ENCODE measurements at places on chromosomes 5 and 9. TPM values are rescaled to one million over a fixed set of nuclear protein-coding genes. Genes with fewer than 3 reads are reported as not detected.
A peak's percentile ranks its signal among the peaks of the same experiment; 100 is the strongest.

- no peaks in the 10 kb centered on the region for H3K27me3 ChIP-seq
- no peaks in the 10 kb centered on the region for H3K36me3 ChIP-seq
- H3K27ac ChIP-seq = peak overlapping the region; percentile 1
- H3K4me3 ChIP-seq = no peak overlapping the region
- peak; percentile 43 for DNase-seq
Observed at GRCh38 chr9:121485623-121486022, 14.0 kb downstream of the GGTA1 start.

DNA sequence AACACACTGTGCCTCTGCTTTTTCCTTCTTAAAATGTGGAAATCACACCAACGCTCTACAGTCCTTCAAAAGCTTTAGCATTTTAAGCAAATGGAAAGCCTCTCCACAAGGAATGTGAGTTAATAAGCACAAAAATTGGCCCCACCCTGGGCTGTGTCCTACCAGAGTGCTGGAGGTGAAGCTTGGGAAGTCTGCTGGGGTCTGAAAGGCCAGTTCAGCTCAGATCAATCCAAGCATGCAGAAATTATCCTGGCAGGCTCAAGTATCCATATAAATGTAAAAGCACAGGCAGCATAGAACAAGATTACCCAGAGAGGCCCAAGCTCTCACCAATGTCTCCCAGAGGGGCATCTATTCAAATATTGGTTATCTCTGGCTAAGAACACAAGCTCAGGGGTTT is 98.5 kb downstream of the ESM1 start:
- H3K4me3 ChIP-seq = no peak overlapping the region
- H3K27ac ChIP-seq = no peak overlapping the region
- no peak for DNase-seq
- no peaks in the 10 kb centered on the region for H3K36me3 ChIP-seq
- peaks cover 3% of the 10 kb centered on the region for H3K27me3 ChIP-seq
- peaks cover 37% of the 10 kb centered on the region for H3K4me1 ChIP-seq

- no peaks in the 10 kb centered on the region for H3K27me3 ChIP-seq
- no peak for DNase-seq
- H3K27ac ChIP-seq = no peak overlapping the region
- H3K4me3 ChIP-seq = no peak overlapping the region
- peaks cover 16% of the 10 kb centered on the region for H3K4me1 ChIP-seq
Observed at GRCh38 chr5:73587923-73588322, 22.4 kb downstream of the UTP15 start.

DNA sequence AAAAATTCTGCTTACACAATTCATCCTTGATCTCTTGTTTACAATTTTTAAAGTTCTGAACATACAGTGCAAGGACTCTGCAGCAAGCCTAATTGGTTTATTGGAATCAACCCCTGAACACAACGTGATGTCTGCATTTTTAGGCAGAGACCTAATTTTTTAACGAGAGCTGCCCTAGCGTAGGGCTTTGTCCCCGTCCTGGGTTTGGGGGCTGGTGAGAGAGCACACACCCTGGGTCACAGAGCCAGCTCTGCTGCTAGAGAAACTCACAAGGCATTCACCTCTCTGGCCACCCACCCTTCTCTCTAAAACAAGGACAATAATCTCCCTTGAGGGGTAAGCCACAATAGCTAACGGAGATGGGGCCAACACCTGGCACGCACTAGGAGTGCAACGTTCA is 28.2 kb downstream of the SH3PXD2B start:
- H3K4me1 ChIP-seq = peaks cover 27% of the 10 kb centered on the region
- peaks cover 22% of the 10 kb centered on the region for H3K36me3 ChIP-seq
- no peak overlapping the region for H3K4me3 ChIP-seq
- H3K27ac ChIP-seq = no peak overlapping the region
- no peaks in the 10 kb centered on the region for H3K27me3 ChIP-seq

DNA sequence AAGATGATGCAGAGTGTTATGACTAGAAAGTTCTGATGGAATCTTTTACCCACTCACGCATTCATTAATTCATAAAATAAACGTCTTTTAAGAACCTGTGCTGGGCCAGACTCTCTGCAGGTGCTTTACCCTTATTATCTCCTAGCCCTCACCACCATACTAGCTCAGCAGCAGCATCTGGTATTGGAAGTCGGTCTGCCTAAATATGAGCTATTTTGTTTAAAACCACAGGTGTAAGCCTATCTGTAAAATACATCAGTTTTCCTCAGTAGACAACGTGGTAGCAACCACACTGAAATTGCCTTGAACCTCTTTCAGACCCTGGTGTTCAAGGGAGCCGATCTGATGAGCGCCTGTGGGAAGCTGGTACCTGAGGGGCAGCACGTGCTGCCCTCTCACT is 69.4 kb downstream of the PPIC start:
- no peak overlapping the region for H3K27ac ChIP-seq
- no peak overlapping the region for H3K4me3 ChIP-seq
- peaks cover 9% of the 10 kb centered on the region for H3K4me1 ChIP-seq
- H3K36me3 ChIP-seq = no peaks in the 10 kb centered on the region
- H3K27me3 ChIP-seq = no peaks in the 10 kb centered on the region

DNA sequence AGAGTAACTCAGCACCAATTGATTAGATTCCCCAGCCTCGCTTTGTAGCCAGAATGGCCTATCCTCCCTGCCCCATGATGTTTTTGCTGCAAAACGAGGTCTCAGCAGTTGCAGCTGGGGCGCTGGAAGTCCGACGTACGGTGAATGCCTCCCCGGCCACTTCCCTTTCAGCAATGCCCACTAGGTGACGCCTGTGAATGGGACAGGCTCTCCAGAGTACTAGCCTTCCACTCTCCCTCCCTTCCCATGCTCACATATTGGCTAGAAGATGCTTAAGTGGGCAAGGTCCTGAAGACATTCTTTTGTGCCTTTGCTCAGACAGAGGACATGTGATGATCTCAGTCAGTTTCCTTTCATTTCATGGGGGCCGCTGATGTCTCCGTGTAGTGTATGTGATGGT is 50.8 kb downstream of the DMRT2 start:
- DNase-seq = no peak
- no peaks in the 10 kb centered on the region for H3K4me1 ChIP-seq
- no peaks in the 10 kb centered on the region for H3K36me3 ChIP-seq
- peaks cover 14% of the 10 kb centered on the region for H3K27me3 ChIP-seq

GRCh38 chr9:95249986-95250385 is 67.5 kb downstream of the FANCC start:
- peaks cover 6% of the 10 kb centered on the region for H3K4me1 ChIP-seq
- H3K36me3 ChIP-seq = peaks cover 6% of the 10 kb centered on the region
- no peaks in the 10 kb centered on the region for H3K27me3 ChIP-seq
- H3K27ac ChIP-seq = no peak overlapping the region
- H3K4me3 ChIP-seq = no peak overlapping the region

GRCh38 chr5:173326501-173326960 is 1.7 kb downstream of the STC2 start:
- peaks cover 58% of the 10 kb centered on the region for H3K36me3 ChIP-seq
- peak overlapping the region; percentile 99 for H3K4me3 ChIP-seq
- DNase-seq = no peak
- H3K4me1 ChIP-seq = peaks cover 69% of the 10 kb centered on the region
- no peaks in the 10 kb centered on the region for H3K27me3 ChIP-seq

DNA sequence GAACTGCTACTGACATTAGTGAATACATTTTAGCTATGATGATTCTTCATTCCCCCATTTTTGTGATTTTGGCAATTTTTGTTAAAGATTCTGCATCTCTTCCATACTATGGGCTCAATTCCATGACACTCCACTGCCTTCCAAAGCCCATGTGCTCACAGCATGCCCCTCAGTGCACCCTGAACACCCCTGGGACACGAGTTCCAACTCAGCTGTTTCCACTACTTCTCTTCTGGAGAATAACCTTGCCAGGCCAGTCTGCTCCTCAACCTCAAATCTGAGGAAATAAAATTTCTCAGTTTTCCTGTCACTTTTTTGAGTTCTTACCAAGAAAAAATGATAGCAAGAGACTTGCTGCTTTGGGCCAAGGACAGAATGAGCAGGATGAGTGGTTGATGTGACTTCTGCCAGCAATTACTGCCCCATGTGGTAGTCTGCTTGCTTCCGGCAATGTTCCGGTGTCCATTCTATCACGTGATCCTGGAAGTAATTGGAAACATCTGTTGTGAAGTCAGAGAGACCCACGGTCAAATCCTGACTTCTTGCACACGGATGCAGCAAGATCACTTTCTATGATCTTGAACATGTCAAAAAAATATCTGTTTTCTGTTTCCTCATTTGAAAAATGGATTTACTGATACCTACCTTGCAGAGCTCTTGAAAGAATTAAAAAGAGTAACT is 58.3 kb downstream of the EGFLAM start:
- peaks cover 8% of the 10 kb centered on the region for H3K4me1 ChIP-seq
- no peak overlapping the region for H3K27ac ChIP-seq
- no peak for DNase-seq
- H3K27me3 ChIP-seq = peaks cover under 1% of the 10 kb centered on the region
- H3K4me3 ChIP-seq = no peak overlapping the region

- peaks cover 7% of the 10 kb centered on the region for H3K36me3 ChIP-seq
- H3K4me3 ChIP-seq = no peak overlapping the region
- H3K27ac ChIP-seq = no peak overlapping the region
- no peaks in the 10 kb centered on the region for H3K27me3 ChIP-seq
Observed at GRCh38 chr5:60576425-60576824, 123.5 kb downstream of the DEPDC1B start.

DNA sequence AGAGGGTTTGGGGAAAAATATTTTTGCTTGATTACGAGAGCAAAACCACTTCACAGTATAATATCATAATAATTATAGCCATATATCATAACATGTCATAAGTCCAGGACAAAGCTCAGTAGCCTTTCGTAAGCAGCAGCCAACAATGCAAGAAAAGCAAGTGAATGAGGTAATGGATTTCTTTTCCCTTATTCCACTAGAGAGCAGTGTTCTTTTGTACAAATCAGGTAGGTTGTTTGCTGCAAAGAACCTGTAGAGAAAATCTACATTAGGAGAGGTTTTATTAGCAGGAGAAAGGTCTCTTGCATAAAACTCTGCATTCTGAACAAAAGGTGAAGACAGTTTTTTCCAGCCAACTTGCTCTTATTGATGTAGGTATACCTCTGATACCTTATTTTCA is 1033.4 kb downstream of the TLE4 start:
- no peak for DNase-seq
- H3K27me3 ChIP-seq = no peaks in the 10 kb centered on the region
- no peak overlapping the region for H3K27ac ChIP-seq
- peaks cover 6% of the 10 kb centered on the region for H3K4me1 ChIP-seq

DNA sequence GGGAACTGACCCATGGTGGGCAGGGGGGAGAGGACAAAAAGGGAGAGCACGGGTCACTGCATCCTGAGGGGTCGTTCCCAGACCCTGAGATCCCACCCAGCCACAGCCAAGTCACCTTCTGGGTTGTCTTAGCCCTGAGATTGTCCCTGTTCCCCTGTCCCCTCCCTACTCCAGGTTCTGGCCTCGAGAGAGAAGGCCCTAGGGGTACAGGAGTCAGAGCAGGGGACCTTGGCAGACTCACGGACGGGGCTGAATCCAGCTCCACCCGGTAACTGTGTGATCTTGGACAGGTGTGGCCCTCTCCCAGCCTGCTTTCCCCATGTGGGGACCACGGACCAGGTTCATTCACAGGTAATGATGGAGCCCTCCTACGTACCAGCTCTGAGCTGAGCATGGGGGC is 11.2 kb upstream of the CERCAM start:
- peaks cover 12% of the 10 kb centered on the region for H3K27me3 ChIP-seq
- H3K36me3 ChIP-seq = peaks cover under 1% of the 10 kb centered on the region
- peaks cover 6% of the 10 kb centered on the region for H3K4me1 ChIP-seq
- H3K4me3 ChIP-seq = no peak overlapping the region
- DNase-seq = no peak

- no peaks in the 10 kb centered on the region for H3K27me3 ChIP-seq
- H3K4me3 ChIP-seq = no peak overlapping the region
- no peaks in the 10 kb centered on the region for H3K4me1 ChIP-seq
- no peaks in the 10 kb centered on the region for H3K36me3 ChIP-seq
Observed at GRCh38 chr9:89486681-89487080, 11.2 kb downstream of the SEMA4D start.

- no peak for DNase-seq
- no peaks in the 10 kb centered on the region for H3K36me3 ChIP-seq
- H3K4me1 ChIP-seq = peaks cover 50% of the 10 kb centered on the region
- peak overlapping the region; percentile 22 for H3K27ac ChIP-seq
- no peak overlapping the region for H3K4me3 ChIP-seq
- no peaks in the 10 kb centered on the region for H3K27me3 ChIP-seq
Observed at GRCh38 chr9:22041775-22042174, 32.7 kb upstream of the CDKN2B start.

DNA sequence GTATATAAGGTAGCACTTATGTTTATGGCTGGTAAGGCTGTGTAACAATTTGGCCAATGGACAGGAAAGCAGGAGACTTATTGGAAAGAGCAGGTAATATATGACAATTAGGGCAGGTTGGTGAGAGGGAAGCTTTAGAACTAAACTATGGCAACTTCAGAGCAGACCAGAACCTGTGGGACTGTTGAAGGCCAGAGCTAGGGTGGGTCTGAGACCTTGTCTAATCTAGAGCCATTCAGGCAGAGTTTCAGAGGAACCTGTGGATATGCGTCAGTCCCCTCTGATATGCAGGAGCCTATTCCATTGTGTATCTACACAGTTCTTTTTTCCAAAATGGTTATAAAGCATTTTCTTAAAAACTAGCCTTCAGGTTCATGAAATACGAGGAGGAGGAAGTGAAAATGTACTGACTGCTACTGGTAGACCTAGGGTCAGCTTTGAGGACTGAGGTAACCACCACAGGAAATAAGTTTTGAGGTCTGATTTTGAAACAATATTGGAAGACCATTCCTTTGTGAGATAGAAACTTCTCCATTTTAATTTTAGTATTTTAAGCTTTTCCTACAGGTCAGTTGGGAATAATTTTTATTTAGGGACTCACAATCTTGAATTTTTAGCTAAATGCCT is 37.6 kb downstream of the ELL2 start:
- H3K27me3 ChIP-seq = no peaks in the 10 kb centered on the region
- DNase-seq = no peak
- H3K4me3 ChIP-seq = no peak overlapping the region
- H3K4me1 ChIP-seq = peaks cover 32% of the 10 kb centered on the region
- H3K27ac ChIP-seq = no peak overlapping the region
- peaks cover 8% of the 10 kb centered on the region for H3K36me3 ChIP-seq

GRCh38 chr9:105069285-105069684 is 141.3 kb upstream of the ABCA1 start:
- H3K4me1 ChIP-seq = peaks cover 54% of the 10 kb centered on the region
- no peaks in the 10 kb centered on the region for H3K36me3 ChIP-seq
- no peak for DNase-seq
- no peak overlapping the region for H3K27ac ChIP-seq

TMC1 gene
- not detected for total RNA-seq

LCN12 gene
- total RNA-seq = not detected

CCNJL gene
- total RNA-seq = 11.4 TPM

DNAI1 gene
- 0.25 TPM for total RNA-seq

LECT2 gene
- total RNA-seq = not detected

BTNL8 gene
- not detected for total RNA-seq
